Body of pancreas (tissue), 4 donors: ENCODE measurements at places on chromosomes 4 and X. TPM values are rescaled to one million over a fixed set of nuclear protein-coding genes. Genes with fewer than 3 reads are reported as not detected.

The ARMCX2 gene
- 18.4 TPM for total RNA-seq

The AKAP4 gene
- not detected for total RNA-seq

The AP1AR gene
- 12.5 TPM for total RNA-seq

The ETDB gene
- not detected for total RNA-seq

The GPR101 gene
- not detected for total RNA-seq

The EOLA2 gene
- 13.2 TPM for total RNA-seq
